ENCODE measurements at places on chromosomes 12 and 14. TPM values are rescaled to one million over a fixed set of nuclear protein-coding genes. Genes with fewer than 3 reads are reported as not detected.

The B3GNT4 gene
- total RNA-seq: 0.30 TPM

The OR5AU1 gene
- not detected for total RNA-seq

The PPP1R1A gene
- total RNA-seq: 2.3 TPM

The GAS2L3 gene
- 57.6 TPM for total RNA-seq

The COL2A1 gene
- total RNA-seq: 69.1 TPM

The GARIN6 gene
- not detected for total RNA-seq

The RHEBL1 gene
- 6.0 TPM for total RNA-seq

The ERP27 gene
- not detected for total RNA-seq

The MSRB3 gene
- total RNA-seq: 3.7 TPM

The DIO2 gene
- 0.03 TPM for total RNA-seq

The CDCA3 gene
- total RNA-seq: 73.5 TPM

The RERG gene
- total RNA-seq: not detected

The NOS1 gene
- total RNA-seq: 0.11 TPM

All from neural progenitor cell (in vitro differentiated cells).